ENCODE measurements at places on chromosomes 1 and 21.
A peak's percentile ranks its signal among the peaks of the same experiment; 100 is the strongest.

DNA sequence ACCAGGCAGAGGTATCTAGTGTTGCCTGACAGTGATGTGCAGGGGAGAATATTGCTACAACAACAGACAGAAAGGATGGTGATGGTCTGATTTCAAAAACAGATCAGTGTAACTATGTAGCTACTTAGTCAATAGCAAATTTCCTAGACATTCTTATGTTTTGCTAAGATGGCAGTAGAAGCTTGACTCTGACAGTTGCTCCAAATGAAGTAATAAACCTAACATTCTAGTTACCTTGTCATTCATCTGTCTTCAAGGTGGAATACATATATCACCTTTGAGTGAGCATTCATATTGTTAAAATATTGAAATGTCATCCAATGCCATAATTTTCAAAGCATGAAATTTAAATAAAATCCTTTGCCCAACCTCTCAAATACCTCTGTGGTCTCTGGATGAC, 617.4 kb downstream of the USP25 start:
- DNase-seq: no peak

DNA sequence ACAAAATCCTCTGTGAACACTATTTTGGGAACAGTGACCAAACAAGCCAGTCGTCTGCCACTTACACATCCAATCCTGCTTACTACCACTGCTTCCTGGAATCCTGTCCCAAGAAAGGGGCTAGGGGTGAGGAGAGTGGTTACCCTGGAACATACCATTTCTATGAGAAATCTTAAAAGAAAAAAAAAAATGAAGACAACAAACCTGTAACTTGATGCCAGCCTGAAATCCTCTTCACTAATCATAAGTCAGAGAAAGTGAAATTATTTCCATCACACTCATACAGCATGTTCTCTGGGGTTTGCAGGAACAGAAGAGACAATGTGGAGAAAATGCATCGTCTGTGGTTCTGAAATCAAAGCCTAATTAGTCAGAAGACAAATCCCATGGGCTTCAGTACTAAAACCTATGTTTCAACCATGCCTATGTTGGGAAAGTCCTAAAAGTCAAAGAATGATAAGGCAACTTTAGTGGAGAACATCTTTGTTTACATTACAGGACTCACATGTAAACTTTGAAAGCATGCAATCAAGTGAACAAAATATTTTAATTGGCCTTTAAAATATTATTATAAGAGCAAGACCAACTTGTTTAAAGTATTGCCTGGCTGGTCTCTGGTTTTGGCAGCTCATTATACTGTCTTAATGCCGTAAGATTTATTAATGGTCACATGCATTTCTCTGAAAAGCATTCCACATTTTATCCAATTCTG, 220.7 kb downstream of the LTN1 start:
- DNase-seq: no peak

GRCh38 chr1:199010933-199011332, 372.1 kb downstream of the PTPRC start:
- DNase-seq: no peak

GRCh38 chr1:41610361-41610760, 125.9 kb upstream of the EDN2 start:
- peak; percentile 61 for DNase-seq

DNA sequence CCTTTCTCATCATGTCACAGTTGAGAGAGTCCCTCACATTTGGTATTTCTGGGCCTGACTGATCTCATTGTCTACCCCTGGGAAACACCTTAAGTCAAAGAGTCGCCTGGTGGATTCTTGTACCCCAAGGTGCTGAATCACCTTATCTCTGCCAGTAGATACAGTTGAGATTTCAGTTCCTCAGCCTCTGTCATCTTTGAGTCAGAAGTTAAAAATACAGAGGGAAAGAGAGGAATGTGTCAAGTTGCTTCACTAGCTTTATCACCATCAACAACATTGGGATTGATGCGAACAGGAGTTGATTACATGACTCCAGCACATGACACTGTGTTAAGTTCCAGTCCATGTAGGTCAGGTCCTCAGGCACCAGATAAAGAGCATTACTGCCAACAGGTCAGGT, 513.0 kb downstream of the NUF2 start:
- DNase-seq: no peak

- no peak for DNase-seq
Measured at GRCh38 chr1:223474804-223475203, 81.6 kb downstream of the CCDC185 start.

DNA sequence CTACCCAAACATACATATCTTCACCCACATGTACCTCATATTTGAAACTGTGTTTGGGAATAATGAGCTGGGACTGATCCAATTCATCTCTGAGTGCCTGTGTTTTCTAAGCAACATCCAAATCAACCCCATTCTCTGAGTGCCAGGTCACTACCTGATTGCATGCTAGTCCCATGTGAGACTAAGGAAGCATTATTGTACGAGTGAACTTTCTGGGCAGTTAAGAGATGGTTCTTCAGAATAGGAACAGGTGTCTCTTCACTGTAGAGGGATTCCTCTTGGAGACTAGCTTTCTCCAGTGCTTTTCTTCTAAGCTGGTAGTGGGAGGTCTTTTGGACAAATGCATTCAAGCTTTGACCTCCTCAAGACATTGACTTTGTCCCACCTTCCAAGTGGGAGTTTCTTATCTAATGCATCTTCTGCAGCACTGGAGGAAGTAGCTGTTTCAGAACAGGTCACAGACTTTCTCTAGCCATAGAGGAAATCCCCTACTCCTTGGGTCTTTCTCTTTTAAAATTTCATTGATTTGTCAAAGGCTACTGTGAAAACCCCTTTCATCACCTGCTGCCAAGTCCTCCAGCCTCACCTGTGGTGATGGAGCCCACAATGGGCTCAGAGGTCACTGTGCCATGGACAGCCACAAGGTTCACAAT, 172.0 kb upstream of the KIAA0040 start:
- no peak for DNase-seq

- no peak for DNase-seq
Measured at GRCh38 chr1:28860332-28861073, 48.5 kb downstream of the OPRD1 start.

DNA sequence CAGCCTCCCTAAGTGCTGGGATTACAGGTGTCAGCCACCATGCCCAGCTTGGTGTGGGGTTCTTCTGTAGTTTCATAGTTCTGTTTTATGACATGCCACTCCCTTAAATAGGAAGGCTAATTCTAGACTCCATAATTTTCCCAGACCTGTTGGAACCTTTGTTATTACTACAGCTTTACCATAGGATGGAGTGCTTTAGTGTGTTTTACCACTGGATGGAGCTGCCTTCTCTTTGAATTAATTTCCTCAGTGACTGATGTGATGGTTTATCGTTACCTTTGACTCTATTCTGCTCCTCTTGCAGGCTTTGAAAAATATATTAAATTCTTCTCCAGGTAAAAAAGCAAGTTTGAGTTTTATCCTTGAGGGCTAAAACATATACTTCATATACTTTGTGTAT, 84.6 kb upstream of the NEK7 start:
- no peak for DNase-seq

DNA sequence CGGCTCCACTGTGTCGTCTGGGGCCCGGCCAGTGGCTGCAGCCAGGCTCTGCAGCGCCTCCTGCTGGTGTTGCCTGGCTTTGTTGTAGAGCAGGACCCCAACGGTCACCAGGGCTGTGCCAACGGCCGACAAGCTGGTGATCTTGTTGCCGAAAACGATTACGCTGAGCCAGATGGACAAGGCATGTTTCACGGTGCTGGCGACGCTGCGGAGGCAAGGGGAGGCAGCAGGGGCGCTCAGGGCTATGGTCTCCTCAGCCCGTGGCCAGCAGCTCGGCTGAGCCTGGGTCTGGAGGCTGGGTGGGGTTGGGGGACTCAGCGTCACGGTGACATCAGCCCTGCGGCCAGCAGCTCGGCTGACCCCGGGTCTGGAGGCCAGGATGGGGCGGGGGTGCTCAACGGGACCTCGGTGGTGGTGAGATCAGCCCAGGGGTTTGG, 7.0 kb upstream of the CDK11B start:
- DNase-seq: no peak

DNA sequence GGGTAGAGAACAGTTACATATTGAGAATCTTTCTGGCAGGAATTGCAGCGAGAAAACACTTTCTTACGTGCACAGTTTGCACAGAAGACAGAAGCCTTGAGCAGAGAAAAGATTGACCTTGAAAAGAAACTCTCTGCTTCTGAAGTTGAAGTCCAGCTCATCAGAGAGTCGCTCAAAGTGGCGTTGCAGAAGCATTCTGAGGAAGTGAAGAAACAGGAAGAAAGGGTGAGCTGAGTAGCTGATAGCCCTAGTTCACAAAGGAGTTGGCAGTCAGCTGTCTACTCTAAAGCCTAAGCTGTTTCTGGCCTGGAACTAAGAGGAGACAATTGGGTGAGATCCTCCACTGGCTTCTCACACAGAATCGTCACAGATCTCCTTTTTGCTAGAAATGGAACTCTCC, 20.3 kb upstream of the SH3BGRL3 start:
- no peak for DNase-seq

DNA sequence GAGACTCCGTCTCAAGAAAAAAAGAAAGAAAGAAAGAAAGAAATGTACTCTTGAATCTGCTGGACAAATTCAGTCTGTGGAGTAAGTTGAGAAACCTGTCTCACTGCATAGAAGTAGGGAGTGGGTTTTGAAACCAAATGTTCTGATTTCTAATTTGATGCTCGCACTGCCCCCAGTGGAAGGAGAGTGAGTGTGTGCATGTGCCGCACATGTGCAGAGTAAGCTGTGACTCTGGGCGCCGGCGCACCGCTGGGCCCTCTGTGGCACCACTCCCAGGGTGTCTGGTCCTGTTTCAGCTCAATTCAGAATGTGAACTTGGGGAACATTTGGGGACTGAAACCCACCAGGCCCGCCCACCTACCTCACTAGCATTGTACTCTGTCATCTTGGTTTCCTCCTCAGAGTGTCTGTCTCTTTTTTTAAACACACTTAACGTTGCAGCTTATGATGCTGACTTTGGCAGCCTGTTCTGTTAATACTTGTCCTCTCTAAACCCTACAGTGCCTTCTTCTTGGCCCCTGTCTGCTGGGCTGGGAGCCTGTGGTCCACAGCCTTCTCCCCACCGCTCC, 104.6 kb downstream of the CACNA1E start:
- DNase-seq: peak; percentile 58

DNA sequence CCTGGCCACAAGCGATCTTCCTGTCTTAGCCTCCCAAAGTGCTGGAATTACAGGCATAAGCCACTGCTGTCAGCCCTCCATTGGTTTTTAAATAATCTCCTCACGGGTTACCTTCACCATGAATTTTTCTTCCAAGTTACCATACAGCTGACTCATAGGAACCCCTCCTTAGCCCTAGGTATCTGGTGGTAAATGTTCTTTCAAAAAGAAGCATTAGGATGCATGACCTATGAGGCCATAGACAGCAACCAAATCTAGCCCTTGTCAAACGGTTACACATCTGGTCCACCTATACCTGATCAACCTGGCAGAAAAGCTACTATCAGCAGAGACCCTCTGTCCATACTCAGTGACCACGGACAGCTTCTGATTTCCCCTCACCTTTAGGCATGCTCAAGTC, 12.7 kb upstream of the DEGS1 start:
- DNase-seq: no peak

DNA sequence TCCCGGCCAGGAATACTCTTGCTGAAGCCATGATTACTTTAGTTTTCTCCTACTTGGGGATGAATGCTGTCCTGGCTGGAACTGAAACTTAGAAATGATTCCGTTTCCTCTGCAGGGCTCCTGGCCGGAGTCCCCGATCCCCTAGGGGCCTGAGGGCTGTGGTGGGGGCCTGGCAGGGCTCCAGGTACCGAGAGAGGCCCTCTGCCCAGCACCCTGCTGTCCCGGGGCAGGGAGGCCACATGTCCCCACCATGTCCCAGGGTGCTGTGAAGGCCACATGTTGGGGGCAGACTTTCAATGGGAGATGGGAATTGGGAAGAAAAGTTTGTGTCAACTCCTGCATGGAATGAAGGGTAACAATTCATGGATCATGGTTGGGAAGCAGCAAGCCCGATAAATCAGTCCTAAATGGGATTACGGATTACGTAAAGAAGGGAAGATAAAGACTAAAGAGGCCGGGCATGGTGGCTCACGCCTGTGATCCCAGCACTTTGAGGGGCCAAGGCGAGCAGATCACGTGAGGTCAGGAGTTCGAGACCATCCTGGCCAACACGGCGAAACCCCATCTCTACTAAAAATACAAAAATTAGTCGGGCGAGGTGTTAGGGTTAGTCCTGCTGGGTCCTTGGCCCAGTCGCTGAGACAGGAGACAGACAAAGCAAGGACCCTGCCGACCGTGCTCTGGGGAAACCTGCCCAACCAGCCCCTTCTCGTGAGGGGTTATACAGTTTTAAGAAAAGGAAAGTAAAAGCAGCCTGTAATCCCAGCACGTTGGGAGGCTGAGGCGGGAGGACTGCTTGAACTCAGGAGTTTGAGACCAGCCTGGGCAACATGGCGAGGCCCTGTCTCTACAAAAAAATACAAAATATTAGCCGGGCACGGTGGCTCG, 37.6 kb downstream of the MORN1 start:
- no peak for DNase-seq

DNA sequence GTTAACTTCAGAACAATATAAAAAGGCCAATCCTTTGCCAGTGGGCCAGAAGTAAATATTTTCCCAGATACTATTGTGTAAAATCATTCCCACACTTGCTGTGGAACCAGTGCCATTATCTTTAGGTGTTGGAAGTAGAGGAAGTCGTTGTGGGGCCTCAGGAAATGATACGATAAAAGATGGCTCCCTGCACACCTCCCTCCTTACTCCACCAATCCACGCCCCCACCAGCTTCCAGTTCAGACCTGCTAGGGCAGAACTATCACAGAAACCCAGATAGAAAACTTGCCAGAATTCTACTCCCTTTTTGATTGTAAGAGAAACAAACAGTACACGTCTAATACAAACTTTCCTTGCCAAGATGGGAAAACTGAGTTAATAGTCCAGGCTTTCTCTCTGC, 173.0 kb upstream of the FMN2 start:
- DNase-seq: no peak

GRCh38 chr1:2534687-2535441, 4.8 kb upstream of the HES5 start:
- peak; percentile 92 for DNase-seq

DNA sequence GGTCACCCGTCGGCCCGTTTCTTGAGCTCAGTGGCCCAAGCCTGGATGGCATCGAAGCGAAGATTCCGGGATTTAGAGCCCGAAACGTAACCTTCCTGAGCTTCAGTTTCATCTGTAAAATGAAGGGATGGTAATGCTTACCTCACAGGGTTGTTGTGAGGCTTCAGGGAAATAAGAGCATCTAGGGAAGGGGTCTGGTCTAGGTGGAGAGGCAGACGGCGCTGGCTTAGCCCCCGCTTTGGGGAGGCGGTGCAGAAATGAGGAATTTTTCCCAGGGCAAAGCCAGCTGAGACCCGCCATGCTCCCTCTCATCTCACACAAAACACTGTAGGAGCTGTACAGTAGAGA, 717 bp upstream of the MYCL start:
- no peak for DNase-seq
